ENCODE measurements at places on chromosomes 12 and 14.

- no peak for DNase-seq
Measured at GRCh38 chr12:92502417-92503028, 200.3 kb upstream of the PLEKHG7 start.

- peak; percentile 36 for DNase-seq
Measured at GRCh38 chr12:122423258-122424165, 1.0 kb upstream of the CLIP1 start.

GRCh38 chr14:71094722-71095121, 187.5 kb downstream of the PCNX1 start:
- no peak for DNase-seq

GRCh38 chr12:94597268-94597667, 53.1 kb downstream of the TMCC3 start:
- DNase-seq, result no peak

DNA sequence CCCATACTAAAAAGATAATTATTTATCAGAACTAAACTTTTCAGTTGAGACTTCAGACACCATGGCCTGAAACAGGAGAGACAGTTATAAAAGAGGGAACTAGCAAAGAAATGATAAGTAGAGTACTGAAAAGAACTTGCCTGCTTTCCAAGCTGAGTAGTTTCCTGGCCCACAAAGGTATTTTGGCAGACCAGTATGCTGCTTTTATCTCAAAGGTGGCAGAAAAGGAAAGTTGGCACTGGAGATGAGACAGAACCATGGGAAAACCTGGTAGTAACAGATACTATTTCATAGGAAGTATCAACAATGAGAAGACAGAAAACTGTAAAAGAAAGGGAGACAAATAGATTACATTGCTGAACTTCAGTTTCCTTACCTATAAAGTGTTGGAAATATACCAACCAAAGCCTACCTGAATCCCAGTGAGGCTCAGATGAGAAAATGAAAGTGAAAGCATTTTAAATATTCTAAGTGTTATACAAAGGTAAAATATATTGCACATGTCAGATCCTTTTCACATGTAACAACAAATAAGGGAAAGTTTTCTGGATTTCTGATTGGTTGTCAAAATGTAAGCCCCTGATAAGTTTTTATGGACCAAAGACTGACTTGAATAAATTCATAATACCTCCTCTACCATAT, 155.3 kb upstream of the FSCB start:
- no peak for DNase-seq

DNA sequence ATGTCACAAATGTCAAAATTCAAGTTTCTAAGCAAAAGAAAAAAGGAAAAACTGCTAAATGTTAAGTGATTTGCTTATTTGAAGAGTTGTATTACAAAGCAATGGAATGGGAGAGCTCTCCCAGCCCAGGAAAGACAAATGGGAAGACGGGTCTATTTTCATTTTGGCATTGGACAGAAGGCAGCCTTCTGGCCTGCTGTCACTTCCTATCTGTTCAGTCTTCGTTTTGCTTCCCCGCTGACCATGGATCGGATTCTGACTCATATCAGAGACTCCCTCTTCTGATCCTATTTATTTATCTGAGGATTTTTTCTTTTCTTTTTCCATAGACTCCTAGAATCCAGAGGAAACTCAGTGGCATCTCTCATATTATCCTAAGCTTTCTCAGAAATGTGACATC, 634.9 kb downstream of the DIO2 start:
- no peak for DNase-seq

GRCh38 chr14:54659365-54659764, 92.4 kb downstream of the SAMD4A start:
- no peak for DNase-seq

DNA sequence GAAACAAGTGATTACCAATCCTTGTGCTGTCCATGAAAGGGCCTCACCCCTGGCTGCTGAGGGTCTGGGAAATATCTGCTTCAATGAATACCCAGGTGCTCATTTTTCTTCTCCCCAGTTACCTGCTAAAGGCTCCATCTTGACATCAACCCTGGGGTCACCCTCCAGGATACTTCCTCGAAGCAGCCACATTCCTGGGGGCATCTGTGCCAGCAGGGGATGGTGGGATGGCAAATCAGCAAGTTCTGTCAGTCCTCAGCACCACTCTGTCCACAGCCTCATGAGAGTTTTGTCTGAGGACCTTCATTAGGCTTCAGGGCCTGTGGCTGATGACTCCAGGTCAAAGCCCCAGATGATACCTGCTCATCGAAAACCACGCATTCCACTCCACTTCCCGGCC, 124.8 kb downstream of the ZFP36L1 start:
- no peak for DNase-seq

DNA sequence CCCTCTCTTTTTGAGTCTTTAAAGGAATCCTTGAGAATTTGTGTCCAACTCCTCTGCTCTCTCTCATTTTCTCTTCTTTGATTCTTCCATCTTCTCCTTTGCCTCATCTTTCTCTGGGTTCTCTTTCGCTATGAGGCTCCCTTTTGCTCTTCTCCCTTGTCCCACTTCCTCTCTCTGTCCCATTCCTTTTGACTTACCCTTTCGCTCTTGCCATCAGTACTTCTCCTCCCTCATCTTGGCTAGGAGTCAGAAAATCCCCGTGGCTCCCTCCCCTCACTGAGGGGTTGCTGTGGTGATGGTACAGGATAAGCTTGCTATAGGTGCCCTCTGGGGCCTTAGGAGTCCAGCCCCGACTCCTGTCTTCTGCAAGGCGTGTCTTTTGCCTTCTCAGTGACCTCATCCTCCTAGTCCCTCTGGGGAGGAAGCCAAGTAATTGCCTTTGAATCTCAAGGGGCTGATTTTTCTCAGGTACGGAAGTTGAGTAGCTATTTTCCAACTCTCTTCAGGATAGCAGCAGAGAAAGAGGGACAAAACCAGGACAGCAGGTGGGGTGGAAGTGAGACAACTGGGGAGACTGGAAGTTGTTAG, 6.4 kb downstream of the PDE1B start:
- DNase-seq, result no peak

GRCh38 chr12:103877934-103878510, 37.0 kb upstream of the NT5DC3 start:
- DNase-seq, result peak; percentile 83

GRCh38 chr12:10747730-10748129, 24.6 kb upstream of the YBX3 start:
- DNase-seq, result no peak

DNA sequence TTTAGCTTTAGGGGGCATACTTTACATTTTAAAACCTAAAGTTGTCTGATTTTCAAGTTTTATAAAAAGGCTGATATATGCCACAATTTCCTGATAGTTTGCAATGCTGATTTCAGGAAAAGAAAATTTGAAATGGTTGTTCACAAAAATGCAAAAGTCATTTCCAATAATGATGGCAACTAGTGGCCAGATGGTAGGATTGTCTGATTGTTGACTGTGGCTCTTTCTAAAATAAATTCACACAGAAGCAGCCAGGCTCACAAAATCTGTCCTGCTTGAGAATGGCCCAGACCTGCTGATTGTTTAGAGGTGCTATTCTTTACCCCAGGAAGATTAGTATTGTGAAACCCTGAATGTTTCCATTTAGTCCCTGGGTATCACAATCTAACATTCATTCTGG, 220.3 kb downstream of the NELL2 start:
- no peak for DNase-seq

DNA sequence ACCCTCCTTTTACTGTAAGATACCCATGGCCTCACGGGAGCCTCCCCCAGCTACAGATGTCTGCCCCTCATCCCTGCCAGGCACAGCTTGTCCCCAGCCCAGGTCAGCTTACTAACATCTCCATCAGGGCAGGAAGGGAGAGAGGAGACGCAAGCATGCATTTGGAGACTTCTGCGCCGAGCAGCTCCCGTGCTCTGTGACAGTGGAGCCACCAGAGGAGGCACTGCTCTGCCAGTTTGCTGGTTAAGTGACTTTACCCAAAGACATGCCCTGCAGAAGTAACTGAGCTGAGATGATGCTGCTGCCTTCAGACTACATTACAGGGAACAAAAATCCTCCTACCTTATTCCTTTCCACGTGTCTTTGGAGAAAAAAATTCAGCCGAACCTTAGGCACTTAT, 133.4 kb downstream of the ESRRB start:
- DNase-seq, result no peak

- no peak for DNase-seq
Measured at GRCh38 chr12:131218026-131218922, 264.6 kb downstream of the ADGRD1 start.

DNA sequence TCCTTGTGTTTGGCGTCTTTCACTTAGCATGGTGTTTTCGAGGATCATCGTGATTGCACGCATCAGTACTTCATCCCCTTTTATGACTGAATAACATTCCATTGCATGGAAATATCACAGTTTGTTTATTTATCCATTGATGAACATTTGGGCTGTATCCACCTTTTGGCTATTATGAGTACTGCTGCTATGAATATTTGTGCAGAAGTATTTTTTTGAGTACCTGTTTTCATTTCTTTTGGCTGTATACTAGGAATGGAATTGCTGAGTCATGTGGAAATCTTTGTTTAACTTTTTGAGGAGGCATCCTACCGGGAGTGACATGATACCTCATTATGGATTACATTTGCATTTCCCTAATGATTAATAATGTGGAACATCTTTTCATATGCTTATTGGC, 66.4 kb downstream of the WNK1 start:
- no peak for DNase-seq

- DNase-seq, result no peak
Measured at GRCh38 chr12:5043589-5044419, at the start of gene KCNA5. TSS of gene KCNA5 (plus strand) at chr12:5043879. CDS start at chr12:5044148, 269 bp downstream.

DNA sequence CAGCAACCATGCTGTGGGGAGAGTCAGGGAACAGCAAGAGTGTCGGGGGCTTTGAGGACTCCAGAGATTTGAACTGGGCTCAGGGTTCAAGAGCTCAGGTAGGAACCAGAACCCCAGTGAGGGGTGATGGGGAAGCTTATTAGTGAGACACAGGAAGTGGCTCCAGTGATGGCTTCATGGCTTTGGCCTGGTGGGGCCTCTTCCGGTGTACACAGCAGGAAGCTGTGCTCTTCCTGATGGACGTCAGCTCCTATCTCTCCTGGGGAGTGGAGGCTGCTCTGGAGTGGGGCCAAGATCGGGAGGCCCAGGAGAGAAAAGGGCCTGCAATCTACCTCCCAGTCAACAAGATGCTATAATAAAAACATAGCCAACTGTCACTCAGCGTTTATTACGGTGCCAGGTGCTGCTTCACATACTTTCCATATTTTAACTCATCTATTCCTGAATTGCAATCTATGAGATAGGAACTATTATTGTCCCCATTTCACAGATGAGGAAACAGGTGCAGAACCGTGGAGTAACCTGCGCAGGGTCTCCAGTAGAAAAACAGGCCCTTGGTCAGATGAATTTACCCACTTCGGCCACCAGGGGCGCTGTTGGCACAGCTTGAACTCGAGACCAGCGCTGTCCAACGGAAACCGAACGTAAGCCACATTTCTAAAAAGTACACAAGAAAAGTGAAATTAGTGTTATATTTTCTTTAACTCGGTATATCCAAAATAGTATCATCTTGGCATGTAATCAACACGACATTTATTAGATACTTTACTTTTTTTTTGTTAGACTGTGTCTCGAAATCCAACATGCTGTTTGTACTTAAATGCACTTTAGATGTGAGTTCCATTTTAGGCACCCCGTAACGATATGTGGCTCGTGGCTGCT, 63.6 kb upstream of the DLK1 start:
- peak; percentile 85 for DNase-seq

DNA sequence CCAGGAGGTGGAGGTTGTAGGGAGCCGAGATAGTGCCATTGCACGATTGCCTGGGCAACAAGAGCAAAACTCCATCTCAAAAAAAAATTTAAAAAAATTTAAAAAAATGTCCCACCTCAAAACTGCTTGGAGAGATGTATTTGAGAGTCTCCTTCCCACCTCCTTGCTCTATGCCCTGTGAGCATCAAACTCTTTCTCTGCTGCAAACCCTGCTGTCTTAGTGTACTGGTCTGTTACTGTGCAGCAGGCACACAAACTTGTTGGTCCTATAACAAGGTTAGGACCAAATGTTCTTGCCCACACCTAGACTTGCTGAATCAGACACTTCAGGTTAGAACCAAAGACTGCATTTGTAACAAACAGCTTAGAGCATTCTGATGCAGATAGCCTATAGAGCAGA, 153.5 kb upstream of the FUT8 start:
- DNase-seq, result no peak

- peak; percentile 92 for DNase-seq
Measured at GRCh38 chr12:122860040-122860853, 25.0 kb downstream of the HIP1R start.

DNA sequence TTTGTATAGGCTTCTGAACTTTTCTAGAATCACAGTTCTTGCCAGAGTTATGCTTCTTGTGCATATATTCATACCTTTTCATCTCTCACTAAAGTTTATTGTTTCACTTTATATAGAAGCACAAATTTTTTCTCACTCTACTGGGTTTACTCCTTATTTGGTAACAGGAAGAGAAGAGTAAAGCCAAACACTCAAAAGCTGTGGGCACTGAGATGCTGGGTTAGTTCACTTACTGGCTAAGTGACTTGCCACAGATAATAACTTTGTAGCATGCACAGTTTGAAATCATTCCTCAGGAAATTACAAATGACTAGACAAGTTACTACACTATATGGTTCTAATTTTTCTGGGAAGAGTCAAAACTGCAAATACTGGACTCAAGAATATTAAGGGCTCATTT, 7.8 kb downstream of the HIGD1C start:
- DNase-seq, result no peak

DNA sequence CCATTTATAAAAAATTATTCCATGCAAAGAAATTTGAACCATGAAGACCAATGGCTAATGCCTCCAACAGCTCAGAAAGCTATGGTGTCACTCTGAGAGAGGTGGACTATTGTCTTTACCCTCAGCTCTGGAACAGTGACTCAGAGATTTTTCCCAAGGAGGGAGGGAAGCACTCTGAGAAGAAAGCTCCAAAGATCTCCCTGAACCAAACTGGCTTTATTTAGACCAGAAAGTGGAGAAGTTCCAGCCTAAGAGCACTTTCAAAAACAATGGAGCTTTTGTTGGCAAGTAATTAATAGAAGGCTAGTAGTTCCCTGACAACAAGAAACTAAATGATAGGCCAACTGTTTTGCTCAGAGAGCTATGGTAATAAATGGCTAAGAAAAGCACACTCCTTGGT, 599.9 kb upstream of the MDGA2 start:
- no peak for DNase-seq

GRCh38 chr12:41264281-41264680, 76.2 kb downstream of the PDZRN4 start:
- peak; percentile 13 for DNase-seq

- DNase-seq, result peak; percentile 39
Measured at GRCh38 chr12:103956509-103957027, 9.1 kb upstream of the TDG start.

DNA sequence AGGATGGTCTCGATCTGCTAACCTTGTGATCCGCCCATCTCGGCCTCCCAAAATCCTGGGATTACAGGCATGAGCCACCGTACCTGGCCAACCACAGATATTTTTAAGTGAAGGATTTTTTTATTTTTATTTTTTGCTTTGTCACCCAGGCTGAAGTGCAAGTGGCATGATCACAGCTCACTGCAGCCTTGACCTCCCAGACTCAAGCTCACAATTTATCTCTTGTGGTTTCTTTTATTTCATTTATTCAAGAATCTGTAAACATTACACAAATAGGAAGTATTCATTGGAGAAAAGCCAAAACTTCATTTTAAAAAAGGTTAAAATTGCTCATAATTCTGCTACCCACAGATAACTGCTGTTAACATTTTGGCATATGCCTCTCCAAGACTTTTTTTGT, 13.3 kb downstream of the MOAP1 start:
- no peak for DNase-seq

All from GM03348 (cell line).